ENCODE measurements at places on chromosomes 12 and 14. TPM values are rescaled to one million over a fixed set of nuclear protein-coding genes. Genes with fewer than 3 reads are reported as not detected.

DNA sequence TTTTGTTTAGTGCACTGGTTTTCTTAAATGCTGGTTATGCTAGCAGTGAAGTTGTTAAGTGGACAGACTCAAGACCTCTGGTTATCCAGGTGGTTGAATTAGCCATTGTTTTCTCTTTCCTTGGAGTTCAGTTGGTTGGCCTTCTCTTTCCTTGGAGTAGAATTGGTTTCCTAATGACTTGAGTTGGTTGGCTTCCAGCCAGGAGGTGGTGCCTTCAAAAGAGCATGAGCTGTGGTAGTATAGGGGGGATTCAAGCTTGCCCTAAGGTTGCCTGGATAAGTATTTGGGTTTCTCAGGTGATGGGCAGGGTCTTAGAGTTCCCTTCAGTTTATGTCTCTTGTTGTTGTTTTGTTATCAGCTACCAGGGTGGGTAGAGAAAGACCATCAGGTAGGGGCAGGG is 92.5 kb downstream of the ATP23 start:
- no peak overlapping the region for H3K27ac ChIP-seq
- no peak for DNase-seq
- H3K4me1 ChIP-seq: no peaks in the 10 kb centered on the region
- no peaks in the 10 kb centered on the region for H3K27me3 ChIP-seq
- no peak overlapping the region for H3K4me3 ChIP-seq

- H3K36me3 ChIP-seq: no peaks in the 10 kb centered on the region
- peak overlapping the region; percentile 82 for H3K27ac ChIP-seq
- H3K27me3 ChIP-seq: no peaks in the 10 kb centered on the region
Measured at GRCh38 chr12:48789858-48790326, 1.0 kb upstream of the ADCY6 start.

DNA sequence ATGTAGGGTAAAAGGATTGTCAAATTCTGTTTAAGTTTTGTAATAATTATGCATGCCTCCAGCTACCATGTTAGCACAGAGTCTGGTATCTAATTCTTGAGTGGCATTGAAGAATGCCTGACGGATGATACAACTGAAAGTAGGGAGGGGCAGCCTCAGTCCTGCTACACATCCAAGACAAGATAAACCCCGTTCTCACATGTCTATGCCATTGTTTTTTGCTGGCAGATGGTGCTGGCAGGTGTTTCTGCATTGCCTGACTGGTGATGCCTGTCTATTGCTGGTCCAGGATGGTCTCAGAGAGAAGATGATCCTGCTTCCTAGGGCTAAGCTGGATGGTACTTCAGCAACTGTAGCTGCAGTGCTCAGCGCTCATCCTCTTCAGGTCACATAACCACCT is 245.8 kb upstream of the NAV3 start:
- DNase-seq: no peak
- H3K27ac ChIP-seq: no peak overlapping the region
- no peaks in the 10 kb centered on the region for H3K4me1 ChIP-seq
- H3K36me3 ChIP-seq: no peaks in the 10 kb centered on the region
- no peaks in the 10 kb centered on the region for H3K27me3 ChIP-seq
- H3K4me3 ChIP-seq: no peak overlapping the region

DNA sequence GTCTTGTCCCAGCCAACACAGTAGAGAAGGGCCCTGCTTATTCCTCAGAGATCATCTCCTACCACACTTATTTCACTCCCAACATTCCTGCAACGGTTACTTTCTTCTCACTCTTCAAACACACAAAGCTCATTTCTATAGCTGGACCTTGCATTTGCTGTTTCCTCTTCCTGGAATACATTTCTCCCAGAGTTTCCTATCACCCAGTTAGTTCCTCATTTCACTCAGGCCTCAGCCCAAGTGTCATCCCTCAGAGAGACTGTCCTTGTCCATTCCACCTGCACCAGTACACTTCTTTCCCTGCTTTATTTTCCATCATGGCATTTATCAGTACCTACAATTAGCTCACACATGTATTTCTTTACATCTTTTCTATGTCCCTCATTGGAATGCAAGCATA is 14.7 kb upstream of the STK38L start:
- H3K36me3 ChIP-seq: no peaks in the 10 kb centered on the region
- no peak overlapping the region for H3K27ac ChIP-seq
- DNase-seq: no peak
- no peak overlapping the region for H3K4me3 ChIP-seq
- H3K27me3 ChIP-seq: no peaks in the 10 kb centered on the region
- H3K4me1 ChIP-seq: no peaks in the 10 kb centered on the region

OR4N5 gene
- total RNA-seq: not detected

DNA sequence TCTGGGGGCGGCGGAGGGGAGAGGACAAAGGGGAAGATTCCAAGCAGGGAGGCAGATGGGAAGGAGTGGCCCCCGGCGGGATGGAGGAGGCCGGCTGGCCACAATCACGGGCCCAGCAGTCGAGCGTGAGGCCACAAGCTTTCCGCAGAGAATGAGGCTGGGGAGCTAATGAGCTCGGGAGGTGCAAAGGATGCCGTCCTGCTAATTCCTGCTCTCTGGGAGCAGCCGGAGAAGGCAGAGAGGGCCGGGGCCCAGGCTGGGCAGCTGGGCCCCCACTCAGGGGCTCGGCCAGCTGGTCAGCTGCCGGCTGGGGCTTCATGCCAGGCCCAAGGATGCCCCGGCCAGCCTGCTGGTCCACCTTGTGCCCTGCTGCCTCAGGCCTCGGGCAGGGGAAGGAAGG is 98.1 kb upstream of the LHX5 start:
- peaks cover 55% of the 10 kb centered on the region for H3K27me3 ChIP-seq
- no peak overlapping the region for H3K4me3 ChIP-seq
- no peak for DNase-seq
- H3K36me3 ChIP-seq: no peaks in the 10 kb centered on the region
- no peak overlapping the region for H3K27ac ChIP-seq

KRT71 gene
- total RNA-seq: not detected

DNA sequence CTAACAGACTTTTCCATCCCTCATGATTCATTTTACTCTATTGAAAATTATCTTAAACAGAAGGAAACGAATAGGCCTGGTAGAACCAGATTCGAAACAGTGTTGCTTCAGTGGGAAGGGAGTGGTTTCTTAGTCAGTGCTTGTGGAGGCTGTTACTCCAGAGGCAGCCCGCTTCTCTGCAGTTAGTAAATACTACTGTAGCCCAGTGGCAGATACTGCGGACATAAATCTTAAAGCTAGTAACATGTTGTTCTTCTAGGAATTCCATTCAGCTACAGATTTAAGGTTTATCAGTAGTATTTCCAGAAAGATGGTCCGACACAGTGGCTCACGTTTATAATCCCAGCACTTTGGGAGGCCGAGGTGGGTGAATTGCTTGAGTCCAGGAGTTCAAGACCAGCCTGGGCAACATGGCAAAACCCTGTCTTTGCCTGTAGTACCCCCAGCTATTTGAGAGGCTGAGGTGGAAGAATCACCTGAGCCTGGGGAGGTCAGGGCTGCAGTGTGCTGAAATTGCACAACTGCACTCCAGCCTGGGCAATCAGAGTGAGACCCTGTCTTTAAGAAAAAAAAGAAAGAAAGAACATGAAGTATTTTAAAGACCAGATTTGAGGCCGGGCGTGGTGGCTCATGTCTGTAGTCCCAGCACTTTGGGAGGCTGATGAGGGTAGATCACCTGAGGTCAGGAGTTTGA is 45.9 kb downstream of the DIP2B start:
- DNase-seq: no peak
- peaks cover 6% of the 10 kb centered on the region for H3K36me3 ChIP-seq
- peaks cover 34% of the 10 kb centered on the region for H3K4me1 ChIP-seq

DUSP6 gene
- 22.9 TPM for total RNA-seq

KRT82 gene
- total RNA-seq: not detected

DNA sequence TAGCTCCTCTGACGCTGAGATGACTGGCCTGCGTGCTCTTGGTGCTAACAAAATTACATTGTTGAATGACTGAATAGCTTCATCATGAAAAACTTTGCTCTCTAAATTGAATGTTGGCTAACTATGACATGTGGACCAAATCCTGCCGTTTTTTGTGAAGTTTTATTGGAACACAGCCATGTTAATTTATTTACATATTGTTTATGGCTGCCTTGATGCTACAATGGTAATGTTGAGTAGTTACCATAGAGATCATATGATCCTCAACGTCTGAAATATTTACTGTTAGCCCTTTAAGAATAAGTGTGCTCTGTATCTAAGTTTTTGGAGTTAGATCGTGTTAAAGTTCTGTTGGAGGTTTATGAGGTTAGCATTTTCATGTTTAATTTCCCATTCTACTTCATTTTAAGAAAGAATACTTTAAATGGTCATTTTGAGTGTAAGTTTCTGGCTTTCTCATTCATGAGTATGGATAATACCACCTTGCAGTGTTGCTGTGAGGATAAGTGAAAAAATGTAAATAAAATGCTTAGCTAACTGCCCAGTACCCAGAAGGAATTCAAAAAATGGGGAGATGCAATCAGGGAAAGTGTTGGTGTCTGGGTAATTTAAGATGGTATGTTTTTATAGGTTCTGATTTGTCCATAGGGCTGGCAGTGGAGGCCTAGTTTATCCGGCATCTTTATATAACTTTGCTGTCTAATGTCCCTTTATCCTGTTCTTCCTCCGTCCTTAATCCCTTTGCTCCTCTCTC is 35.3 kb downstream of the NUBPL start:
- no peak overlapping the region for H3K4me3 ChIP-seq
- peaks cover 4% of the 10 kb centered on the region for H3K4me1 ChIP-seq
- no peaks in the 10 kb centered on the region for H3K27me3 ChIP-seq
- H3K36me3 ChIP-seq: peaks cover 17% of the 10 kb centered on the region
- no peak for DNase-seq

GRCh38 chr12:130847112-130847511 is 8.1 kb upstream of the STX2 start:
- no peak for DNase-seq
- peak overlapping the region; percentile 78 for H3K27ac ChIP-seq
- no peak overlapping the region for H3K4me3 ChIP-seq

GRCh38 chr12:32755051-32755653 is 545 bp downstream of the YARS2 start:
- DNase-seq: peak; percentile 77
- H3K27ac ChIP-seq: peak overlapping the region; percentile 98
- peaks cover 28% of the 10 kb centered on the region for H3K4me1 ChIP-seq
- peaks cover 18% of the 10 kb centered on the region for H3K36me3 ChIP-seq

GRCh38 chr14:65604936-65605335 is 192.4 kb downstream of the FUT8 start:
- H3K4me1 ChIP-seq: peaks cover 3% of the 10 kb centered on the region
- no peaks in the 10 kb centered on the region for H3K36me3 ChIP-seq
- no peak for DNase-seq
- H3K4me3 ChIP-seq: no peak overlapping the region
- H3K27ac ChIP-seq: no peak overlapping the region

DNA sequence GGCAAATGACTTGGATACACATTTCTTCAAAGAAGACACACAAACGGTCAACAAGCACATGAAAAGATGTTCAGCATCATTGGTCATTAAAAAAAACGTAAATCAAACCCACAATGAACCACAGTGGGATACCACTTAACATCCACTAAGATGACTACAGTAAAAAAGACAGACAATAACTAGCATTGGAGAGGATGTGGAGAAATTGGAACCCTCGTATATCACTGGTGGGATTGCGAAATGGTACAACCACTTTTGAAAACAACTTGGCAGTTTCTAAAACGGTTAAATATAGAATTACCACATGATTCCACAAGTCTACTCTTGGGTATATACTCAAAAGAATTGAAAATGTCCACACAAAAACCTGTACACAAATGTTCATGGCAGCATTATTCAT is 25.2 kb upstream of the PPFIBP1 start:
- H3K27me3 ChIP-seq: no peaks in the 10 kb centered on the region
- H3K4me1 ChIP-seq: peaks cover 4% of the 10 kb centered on the region
- no peak overlapping the region for H3K27ac ChIP-seq

APEX1 gene
- total RNA-seq: 299 TPM

- no peak overlapping the region for H3K4me3 ChIP-seq
- no peak overlapping the region for H3K27ac ChIP-seq
- H3K27me3 ChIP-seq: no peaks in the 10 kb centered on the region
- H3K4me1 ChIP-seq: peaks cover 6% of the 10 kb centered on the region
- DNase-seq: no peak
Measured at GRCh38 chr12:32261638-32262037, 137.7 kb upstream of the FGD4 start.

CD4 gene
- 3.8 TPM for total RNA-seq

NCOR2 gene
- total RNA-seq: 336 TPM

GRCh38 chr12:110906985-110907384 is 13.4 kb downstream of the MYL2 start:
- H3K4me1 ChIP-seq: no peaks in the 10 kb centered on the region

- no peak for DNase-seq
- H3K4me1 ChIP-seq: peaks cover 25% of the 10 kb centered on the region
- no peaks in the 10 kb centered on the region for H3K27me3 ChIP-seq
- no peak overlapping the region for H3K27ac ChIP-seq
- H3K36me3 ChIP-seq: no peaks in the 10 kb centered on the region
- no peak overlapping the region for H3K4me3 ChIP-seq
Measured at GRCh38 chr12:67598598-67598997, 49.9 kb upstream of the DYRK2 start.

DNA sequence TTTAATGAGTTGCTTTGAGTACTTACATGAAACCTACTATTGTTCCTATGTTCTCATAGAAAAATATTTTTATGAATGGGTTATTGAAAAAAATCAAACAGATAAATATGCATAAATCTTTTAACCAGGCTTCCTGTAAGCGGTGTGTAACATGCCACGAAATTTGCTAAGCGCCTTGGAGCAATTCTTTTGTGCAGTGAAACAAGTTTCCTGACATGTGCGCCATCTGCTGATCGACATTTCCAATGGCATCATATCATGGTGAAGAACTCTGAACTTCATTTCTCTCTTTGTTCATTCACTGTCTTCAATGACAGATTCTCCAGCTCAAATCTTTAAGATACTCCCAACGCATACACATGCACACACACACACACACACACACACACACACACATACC is 145.6 kb upstream of the NAV3 start:
- DNase-seq: peak; percentile 20
- H3K27ac ChIP-seq: no peak overlapping the region
- H3K27me3 ChIP-seq: peaks cover 8% of the 10 kb centered on the region
- no peaks in the 10 kb centered on the region for H3K36me3 ChIP-seq

KLHL33 gene
- total RNA-seq: 0.16 TPM

- H3K36me3 ChIP-seq: no peaks in the 10 kb centered on the region
- H3K27ac ChIP-seq: peak within 1 kb of the TSS; percentile 99
- H3K4me3 ChIP-seq: peak within 1 kb of the TSS; percentile 33
- no peaks in the 10 kb centered on the region for H3K27me3 ChIP-seq
Measured at GRCh38 chr14:75069121-75069810, at the start of gene ZC2HC1C. ZC2HC1C (plus strand) TSS chr14:75069641; CDS start chr14:75070574, 933 bp downstream.

DNA sequence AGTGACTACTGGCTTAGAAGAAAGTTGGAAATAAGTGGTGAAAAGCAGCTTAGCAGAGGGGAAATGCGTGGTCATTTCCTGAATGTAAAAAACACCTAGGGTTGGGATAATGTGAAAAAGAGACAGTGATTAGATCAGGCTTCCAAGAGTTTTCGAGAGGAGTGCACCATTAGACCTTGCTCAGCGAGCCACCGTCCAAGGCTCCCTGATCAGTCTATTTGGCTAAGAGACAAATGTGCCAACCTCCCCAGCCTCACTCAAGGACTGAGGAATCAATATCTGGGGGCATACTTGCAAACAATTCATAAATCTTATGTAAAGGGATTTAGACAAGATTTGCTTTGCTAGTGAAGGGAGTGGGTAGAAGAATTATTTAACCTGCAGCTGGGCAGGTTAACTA is 594.5 kb downstream of the NRXN3 start:
- H3K4me3 ChIP-seq: no peak overlapping the region
- H3K4me1 ChIP-seq: no peaks in the 10 kb centered on the region
- DNase-seq: no peak
- H3K36me3 ChIP-seq: no peaks in the 10 kb centered on the region
- H3K27ac ChIP-seq: no peak overlapping the region

- no peak for DNase-seq
- no peaks in the 10 kb centered on the region for H3K27me3 ChIP-seq
- no peak overlapping the region for H3K4me3 ChIP-seq
- no peak overlapping the region for H3K27ac ChIP-seq
- H3K36me3 ChIP-seq: no peaks in the 10 kb centered on the region
Measured at GRCh38 chr12:60075091-60075490, 479.3 kb downstream of the SLC16A7 start.

KCNH3 gene
- total RNA-seq: 2.5 TPM
